ENCODE measurements at places on chromosomes 5 and 9.

DNA sequence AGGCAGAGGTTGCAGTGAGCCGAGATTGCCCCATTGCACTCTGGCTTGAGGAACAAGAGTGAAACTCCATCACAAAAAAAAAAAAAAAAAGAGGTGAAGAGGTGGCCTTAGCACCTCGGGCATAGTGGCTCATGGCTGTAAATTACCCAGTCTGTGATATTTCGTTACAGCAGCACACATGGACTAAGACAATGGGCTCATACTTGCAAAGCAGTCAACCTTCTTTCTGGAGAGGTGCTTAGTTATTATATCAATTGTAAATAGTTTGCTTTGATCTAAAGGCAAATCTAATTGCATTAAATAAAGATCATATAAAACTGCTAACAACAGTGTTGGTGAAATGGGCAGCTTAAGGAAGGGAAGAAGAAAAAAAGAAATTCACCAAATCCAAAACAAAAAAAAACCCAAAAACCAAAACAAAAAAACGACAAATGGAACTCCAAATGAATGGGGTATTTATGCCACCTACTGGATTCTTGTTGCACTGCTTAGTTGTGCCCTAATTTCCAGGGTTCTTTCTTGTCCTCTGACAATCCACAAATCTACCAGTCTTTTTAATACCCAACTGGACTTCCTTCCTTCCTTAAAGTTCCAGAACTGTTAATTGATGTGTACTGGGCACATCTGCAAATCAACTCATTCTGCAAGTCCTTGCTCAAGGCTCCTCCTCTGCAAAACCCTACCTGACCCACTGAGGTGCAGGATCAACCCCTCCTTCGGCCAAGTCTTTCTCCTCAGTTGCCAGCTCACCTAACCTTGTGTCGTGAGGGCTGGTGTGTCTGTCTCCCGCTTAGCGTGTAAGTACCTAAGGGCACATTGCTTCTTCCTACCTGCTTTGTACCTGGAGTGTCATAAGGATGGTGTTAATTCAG is 35.0 kb upstream of the DMRT1 start:
- ATAC-seq = no peak

DNA sequence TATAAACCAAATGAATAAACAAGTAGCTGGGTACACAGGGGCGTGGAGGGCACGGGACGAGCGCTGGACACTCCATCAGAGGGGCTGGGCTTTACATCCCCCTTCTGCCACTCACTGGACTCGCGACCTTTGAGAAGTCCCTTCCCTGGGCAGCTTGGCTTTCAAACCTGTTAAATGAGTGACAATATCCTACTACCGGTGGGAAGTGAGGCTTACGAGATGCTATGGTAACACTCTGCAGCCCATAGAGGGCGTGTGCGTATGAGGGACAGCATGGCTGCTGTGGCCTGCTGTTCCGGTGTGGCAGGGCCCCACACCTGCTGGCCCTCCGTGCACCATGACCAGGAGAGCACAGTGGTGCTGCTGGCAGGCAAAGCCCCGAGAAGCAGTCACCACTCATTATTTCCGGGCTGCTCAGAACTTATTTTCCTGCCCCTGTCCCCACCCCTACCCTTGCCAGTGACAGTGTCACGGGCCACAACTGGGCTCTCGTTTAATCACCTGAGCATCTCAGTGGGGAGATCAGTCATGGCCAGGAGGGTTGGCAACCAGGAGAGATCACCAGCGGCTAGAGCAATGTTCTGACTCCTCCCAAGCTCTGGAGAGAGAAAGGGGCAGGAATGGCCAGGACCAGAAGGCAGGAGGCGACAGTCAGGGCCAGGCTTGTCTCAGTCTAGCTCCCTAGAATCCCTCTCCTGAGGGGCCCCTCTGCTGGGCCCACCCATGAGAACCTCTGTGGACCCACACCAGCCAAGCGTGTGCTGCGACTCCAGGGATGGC is 10.5 kb downstream of the CLTB start:
- ATAC-seq = no peak

- no peak for ATAC-seq
Measured at GRCh38 chr5:150113047-150113744, 26.8 kb upstream of the CSF1R start.

GRCh38 chr9:6692881-6693361 is 47.4 kb upstream of the GLDC start:
- ATAC-seq = no peak

DNA sequence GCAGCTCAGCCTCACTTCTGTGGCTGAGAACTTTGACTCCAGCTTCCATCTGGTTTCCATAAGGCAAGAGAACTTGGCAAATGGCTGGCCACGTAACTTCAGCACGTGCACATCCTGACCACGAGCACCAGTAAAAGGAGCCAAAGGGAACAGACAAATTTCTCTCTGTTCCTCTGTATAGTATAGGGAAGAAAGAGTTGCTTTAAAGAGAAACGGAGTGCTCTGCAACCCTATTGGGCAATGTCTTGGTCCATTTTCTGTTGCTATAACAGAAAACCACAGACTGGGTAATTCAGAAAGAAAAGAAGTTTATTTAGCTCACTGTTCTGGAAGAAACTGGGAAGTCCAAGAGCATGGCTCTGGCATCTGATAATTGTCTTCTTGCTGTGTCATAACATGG is 558.7 kb downstream of the ACTL7B start:
- no peak for ATAC-seq

DNA sequence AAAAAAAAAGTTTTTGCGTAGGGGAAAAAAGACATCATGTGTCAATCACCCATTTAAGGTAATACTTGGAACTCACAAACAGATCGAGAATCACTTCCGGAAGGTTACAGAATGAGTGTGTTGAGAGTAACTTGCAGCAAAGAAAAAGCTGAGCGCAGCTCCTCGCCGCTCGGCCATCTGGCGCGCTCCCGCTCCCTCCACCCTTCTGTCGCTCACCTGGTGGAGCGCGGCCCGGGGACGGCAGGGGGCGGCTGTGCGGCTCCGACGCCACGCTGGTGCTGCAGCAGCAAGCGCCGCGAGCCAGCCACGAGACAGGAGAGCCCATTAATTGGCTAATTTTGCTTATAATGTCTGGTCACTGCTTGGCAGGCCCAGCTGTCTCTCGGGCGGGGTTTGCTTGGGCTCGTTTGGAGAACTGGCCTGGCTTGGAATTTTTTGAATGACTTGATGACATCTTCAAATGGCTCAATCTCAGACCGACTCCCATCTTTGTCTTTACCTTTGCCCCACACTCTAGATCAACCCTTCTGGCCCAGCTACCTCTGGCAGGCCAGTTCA is 601.8 kb downstream of the CCDC171 start:
- peak; percentile 89 for ATAC-seq

- no peak for ATAC-seq
Measured at GRCh38 chr5:468401-468800, 25.4 kb downstream of the EXOC3 start.

- ATAC-seq = no peak
Measured at GRCh38 chr9:130041648-130042405, 1.2 kb downstream of the FNBP1 start.

DNA sequence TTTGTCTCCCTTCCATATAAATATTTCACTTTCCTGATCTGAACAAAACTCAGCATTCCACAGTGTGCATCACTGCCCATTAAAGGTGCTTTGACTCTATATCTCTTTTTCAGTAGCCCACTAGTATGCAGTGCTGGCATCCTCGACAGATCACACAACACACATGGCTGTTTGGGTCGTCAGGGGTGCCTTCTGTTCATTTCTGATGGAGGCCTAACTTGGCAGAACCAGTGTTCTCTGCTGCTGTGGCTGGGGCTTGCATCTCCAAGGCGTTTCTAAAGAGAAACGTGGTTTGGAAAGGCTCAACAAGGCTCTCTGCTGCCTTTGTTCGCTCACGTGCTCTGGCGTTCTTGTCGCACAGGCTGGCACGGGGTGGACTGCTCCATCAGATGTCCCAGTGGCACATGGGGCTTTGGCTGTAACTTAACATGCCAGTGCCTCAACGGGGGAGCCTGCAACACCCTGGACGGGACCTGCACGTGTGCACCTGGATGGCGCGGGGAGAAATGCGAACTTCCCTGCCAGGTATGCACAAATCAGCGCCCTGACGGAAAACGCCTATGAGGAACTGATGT is 97.7 kb upstream of the PRRC1 start:
- no peak for ATAC-seq

DNA sequence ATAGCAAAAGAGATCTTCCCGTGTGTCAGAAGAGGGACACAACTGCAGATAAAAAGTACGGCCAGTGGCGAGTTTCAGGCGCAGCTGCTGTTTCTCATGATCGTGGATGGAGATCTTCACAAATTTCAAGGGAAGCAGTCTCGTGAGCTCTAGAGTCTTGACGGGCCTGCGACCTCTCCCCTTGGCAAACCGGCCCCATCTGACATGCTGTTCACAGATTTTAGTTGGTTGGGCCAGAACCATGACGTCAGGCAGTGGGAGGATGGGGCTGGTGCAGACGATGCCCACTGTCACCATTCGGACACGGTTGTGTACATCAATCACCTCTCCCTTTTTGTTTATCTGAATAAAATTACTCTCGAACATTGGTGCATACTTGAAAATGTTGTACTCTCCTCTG is 396 bp downstream of the GARIN3 start:
- no peak for ATAC-seq

DNA sequence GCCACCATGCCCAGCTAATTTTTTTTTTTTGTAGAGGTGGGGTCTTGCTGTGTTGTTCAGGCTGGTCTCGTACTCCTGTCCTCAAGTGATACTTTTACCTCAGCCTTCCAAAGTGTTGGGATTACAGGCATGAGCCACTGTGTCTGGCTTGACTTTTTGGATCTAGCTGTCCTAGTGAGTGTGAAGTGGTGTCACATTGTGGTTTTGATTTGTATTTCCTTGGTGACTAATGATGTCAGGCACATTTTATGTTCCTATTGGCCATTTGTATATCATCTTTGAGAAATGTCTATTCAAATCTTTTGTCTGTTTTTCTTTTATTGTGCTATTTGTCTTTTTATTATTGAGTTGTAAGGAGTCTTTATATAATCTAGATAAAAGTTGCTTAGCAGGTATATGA is 53.5 kb upstream of the MCCC2 start:
- peak; percentile 70 for ATAC-seq

DNA sequence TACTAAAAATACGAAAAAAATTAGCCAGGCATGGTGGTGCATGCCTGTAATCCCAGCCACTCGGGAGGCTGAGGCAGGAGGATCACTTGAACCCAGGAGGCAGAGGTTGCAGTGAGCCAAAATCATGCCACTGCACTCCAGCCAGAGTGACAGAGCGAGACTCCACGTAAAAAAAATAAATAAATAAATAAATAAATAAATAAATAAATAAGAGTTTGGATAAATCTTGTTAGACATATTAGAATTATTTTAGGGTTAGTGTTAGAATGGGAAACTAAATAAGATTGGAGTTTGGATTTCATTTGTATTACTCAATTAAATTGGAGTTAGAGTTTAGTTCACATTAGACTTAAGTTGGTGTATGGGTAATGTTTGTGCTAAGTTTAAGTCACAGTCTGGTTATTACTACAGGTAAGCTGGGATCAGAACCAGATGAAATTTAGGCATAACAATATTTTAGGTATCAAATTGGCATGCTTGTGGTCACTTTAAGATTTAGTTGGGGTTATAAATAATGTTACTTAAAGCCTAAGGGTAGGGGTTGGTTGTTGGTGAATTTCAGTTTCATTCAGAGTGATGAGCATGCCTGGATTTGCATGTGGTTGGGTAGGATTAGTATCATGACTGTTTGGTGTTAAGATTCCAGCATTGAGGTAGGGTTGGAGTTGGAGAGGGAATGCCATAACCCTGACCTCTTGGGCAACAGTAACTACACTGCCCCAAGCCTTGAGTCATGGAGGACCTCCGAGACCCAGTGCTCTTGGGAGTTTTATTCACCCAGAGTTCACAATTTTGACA is 3.3 kb downstream of the OR5C1 start:
- no peak for ATAC-seq

- ATAC-seq = no peak
Measured at GRCh38 chr5:149130121-149130914, 11.0 kb upstream of the ABLIM3 start.

DNA sequence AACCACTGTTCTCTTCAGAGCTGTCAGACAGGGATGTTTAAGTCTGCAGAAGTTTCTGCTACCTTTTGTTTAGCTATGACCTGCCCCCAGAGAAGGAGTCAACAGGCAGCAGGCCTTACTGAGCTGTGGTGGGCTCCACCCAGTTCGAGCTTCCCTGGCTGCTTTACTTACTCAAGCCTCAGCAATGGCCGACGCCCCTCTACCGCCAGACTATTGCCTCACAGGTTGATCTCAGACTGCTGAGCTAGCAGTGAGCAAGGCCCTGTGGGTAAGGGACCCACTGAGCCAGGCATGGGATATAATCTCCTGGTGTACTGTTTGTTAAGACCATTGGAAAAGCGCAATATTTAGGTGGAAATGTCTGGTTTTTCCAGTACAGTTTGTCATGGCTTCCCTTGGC is 229.6 kb downstream of the TMEM167A start:
- no peak for ATAC-seq
